ENCODE measurements at places on chromosomes 1 and 21.

GRCh38 chr1:88537787-88538186 lies 146.3 kb upstream of the PKN2 start:
- no peak for DNase-seq

DNA sequence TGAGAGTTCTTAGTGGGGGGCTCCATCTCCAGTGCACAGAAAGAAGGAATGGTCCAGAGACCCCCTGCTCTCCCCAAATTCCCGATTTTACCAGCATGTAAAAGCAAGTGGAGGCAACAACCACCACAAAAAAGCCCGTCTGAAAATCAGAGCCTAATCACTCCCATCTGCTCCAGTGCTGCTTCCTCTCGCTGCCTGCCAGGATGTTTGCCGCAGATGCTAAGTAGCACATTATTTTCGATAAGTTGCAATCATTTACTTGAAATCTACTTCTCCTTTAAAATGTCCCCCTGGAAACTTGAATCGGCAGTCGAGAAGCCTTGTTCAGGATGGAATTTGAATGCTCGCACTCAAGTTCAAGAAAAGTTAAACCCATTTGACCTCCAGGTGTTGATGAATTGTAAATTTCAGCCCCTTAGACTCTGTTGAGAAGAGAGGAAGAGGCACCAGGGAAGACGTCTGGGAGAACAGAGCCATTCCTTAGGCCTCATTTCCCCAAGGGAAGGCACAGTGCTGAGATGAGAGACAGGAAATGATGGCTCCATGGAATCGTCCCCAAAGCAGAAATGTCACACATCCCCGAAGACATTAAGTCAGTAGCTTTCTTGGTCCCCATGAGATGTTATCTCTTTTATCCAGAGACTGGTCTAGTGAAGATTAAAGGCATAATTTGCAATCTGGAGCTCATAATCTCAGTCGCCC lies 221.3 kb downstream of the PBX1 start:
- DNase-seq: no peak

- DNase-seq: no peak
Measured at GRCh38 chr1:3940754-3941345, 40.8 kb upstream of the C1orf174 start.

- DNase-seq: no peak
Measured at GRCh38 chr1:195591917-195592672, 1016.1 kb downstream of the KCNT2 start.

DNA sequence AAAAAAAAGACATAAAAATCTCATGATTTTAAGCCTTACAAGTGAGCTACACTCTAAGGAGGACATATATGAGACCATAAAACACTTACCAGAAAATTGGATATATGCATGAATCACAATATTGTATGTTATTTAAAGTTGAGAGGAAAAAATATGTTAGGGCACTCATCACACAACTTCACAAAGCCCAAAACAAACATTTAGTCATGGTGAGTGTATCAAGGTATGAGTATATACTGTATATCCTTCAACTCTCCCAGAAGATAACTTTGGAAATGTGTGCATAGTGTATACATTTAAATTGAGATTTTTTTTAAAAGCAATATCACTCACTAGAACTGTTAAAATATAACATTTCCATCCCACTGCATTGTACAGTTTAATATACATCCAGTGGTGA lies 259.3 kb downstream of the SRGAP2C start:
- DNase-seq: no peak

DNA sequence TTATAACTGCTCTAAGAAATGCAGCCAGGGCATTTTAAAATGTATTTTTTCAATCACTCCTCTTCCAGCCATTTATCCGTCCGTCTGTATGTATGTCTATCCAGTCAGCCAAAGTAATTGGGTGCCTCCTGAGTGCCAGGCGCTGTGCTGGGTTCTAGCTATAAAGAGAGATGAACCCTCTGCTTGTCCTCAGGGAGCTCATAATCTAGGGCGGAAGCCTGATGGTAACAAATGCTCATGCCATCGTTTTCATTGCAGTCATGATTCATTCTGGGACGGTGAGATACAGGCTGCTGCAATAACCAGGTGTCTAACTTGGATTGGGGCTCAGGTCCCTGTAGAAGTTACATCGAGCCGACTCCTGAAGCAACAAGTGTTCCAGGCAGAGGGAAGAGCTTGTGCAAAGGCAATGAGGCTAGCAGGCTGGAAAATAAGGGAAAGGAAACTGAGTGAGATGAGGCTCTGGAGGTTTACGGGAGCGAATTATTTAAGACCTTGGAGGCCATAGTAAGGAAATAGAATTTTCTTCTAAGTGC lies 11.6 kb downstream of the IFI6 start:
- no peak for DNase-seq

GRCh38 chr1:93275634-93276295 lies 69.9 kb upstream of the DR1 start:
- DNase-seq: no peak

- DNase-seq: no peak
Measured at GRCh38 chr1:168312718-168313604, 32.3 kb downstream of the TBX19 start.

- no peak for DNase-seq
Measured at GRCh38 chr1:214476986-214477870, 74.2 kb downstream of the PTPN14 start.

DNA sequence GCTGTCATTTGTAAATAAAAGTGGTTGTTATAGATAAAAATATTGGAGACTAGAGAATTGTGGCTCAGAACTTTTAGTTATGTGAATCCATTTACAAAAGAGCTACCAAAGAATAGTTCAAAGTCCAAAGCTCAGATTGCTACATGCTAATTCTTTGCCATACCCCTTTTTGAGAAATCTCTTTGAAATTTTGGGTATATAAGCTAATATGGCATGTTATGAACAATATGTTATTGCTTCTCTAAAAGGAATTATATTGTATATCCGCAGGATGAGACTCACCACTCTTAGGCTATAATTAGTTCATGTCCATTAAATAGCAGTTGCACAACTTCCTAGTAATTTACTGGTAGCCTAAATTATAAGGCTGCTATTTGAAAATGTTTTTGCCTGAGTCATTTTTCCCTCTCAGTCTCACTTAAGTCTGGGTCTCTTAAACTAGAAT lies 178.0 kb downstream of the ZNF281 start:
- no peak for DNase-seq

DNA sequence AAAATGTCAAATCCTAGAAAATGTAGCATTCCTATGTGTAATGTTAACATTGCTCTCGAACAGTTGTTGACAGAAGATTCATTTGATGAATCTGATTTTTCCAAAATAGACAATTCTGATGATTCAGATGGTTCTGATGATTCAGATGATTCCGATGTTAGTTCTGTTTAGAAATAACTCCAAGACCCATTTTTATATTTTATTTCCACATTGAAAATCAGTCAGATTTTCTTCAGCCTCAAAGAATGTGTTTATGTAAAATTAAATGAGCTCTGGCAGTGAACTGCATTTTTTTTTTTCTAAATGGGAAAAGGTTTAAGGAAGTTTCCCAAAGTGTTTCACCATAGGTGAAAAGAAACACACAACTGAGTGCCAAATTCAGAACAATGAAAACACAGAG lies 136.5 kb downstream of the TSEN15 start:
- DNase-seq: no peak

Measured in effector CD4-positive, alpha-beta T cell (primary cell).